Stimulated activated CD4-positive, alpha-beta T cell treated with anti-CD3 and anti-CD28 coated beads, Interleukin-1b, Interleukin-23, amount 100 ng/mL, for 1 hour (primary cell): ENCODE measurements at places on chromosomes 4 and X.

DNA sequence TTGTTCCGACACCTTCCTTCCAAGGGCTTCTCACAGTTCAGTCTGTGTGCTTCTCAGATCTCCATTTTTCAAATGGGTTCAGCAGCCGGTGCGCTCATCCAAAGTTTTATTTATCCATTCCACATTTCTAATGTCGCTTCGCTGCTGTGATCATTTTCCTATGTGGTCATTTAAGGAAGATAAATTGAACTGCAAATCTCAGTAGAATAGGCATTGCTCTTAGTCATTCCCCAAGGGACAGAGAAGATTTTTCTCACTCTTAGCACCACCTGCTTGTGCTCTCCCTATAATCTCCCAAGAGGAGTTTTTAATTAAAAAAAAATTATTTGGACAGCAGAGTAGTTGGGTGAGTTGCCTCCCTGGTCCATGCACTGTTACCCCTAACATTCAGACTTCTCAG is 278.9 kb upstream of the GATB start:
- DNase-seq: no peak

DNA sequence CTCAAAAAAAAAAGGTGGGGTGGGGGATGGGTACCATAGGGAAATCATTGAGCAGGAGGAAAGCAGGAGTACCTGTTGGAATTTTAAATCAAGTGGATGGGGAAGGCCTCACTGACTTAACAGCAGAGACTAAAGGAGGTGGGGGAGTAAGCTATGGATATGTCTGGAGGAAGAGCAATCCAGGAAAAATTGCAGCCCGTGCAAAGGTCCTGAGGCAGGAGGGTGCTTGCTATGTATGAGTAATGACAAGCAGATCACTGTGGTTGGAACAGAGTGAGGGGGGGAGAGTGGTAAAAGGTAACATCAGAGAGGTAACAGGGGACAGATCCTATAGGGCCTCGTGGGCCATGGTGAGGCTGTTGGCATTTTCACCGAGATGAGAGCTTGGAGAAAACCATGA is 4.1 kb downstream of the FTSJ1 start:
- no peak for DNase-seq

- DNase-seq: no peak
Measured at GRCh38 chrX:118669435-118669834, 58.0 kb upstream of the IL13RA1 start.

DNA sequence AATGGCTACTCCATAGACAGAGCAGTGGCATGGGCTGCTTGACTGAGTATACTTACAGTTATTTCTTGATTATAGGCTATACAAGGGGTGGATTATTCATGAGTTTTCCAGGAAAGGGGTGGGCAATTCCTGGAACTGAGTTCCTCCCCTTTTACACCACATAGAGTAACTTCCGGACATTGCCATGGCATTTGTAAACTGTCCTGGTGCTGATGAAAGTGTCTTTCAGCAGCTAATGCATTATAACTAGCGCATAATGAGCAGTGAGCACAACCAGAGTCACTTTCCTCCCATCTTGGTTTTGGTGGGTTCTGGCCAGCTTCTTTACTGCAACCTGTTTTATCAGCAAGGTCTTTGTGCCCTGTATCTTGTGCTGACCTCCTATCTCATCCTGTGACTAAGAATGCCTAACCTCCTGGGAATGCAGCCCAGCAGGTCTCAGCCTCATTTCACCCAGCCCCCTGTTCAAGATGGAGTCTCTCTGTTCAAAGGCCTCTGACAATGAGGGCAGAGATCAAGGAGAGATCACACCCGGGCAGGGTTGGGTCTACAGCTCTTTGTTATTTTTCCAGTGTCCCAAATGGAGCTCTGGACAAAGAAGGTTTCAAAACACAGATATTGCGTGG is 468.4 kb upstream of the PRKX start:
- DNase-seq: no peak

- no peak for DNase-seq
Measured at GRCh38 chr4:25330335-25330734, 17.8 kb downstream of the ZCCHC4 start.

DNA sequence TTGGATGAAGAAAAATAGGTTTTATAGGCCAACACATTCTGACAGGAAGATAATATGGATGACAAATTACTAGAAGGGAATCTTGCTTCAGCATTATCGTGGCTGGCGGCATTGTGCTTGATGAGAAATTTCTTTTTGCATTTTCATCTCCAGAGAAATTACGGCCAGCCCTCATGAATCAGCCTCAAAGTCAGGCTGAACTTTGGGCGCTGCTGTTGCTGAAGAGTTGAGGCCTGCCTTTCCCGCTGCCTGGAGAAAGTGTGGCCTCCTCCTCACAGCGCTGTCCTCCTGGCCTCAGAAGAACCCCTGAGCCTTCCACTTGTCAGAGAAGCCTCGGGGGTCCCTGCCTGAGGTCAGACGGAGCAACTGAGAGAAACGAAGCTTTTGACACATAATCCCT is 272.4 kb upstream of the KCNIP4 start:
- DNase-seq: no peak

- no peak for DNase-seq
Measured at GRCh38 chrX:14027036-14027435, 2.7 kb downstream of the GEMIN8 start.

DNA sequence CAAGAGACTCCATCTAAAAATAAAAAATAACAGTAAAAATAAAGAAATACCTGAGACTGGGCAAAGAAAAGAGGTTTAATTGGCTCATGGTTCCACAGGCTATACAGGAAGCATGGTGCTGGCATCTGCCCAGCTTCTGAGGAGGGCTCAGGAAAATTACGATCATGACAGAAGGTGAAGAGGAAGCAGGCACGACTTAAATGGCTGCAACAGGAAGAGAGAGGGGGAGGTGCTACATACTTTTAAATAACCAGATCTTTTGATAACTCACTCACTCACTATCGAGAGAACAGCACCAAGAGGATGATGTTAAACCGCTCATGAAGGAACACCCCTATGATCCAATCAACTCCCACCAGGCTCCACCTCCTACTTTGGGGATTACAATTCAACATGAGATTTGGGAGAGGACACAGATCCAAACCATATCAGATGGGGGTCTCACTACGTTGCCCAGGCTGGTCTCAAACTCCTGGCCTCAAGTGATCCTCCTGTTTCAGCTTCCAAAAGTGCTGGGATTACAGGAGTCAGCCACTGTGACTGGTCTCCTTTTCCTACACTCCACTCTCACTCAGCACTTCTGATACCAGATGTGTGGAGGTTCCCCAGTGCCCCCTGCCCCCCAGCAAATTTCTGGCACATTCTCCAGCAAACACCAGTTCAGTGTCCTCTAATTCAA is 11.9 kb upstream of the ZNF157 start:
- DNase-seq: no peak

DNA sequence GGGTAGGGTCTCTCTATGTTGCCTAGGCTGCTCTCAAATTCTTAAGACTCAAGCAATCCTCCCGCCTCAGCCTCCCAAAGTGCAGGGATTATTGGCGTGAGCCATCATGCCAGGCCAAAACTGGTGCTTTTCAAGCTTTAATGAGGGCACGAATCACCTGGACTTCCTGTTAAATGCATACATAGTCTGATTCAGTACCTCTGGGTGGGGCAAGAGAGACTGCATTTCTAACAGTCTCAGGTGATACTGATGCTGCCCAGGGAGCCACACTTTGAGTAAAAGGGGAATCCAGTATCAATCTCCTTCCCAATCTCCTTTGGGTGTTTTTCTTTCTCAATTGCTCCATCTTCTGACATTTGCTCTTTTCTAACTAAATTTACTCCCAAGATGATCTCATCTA is 96.5 kb downstream of the SH3RF1 start:
- no peak for DNase-seq

DNA sequence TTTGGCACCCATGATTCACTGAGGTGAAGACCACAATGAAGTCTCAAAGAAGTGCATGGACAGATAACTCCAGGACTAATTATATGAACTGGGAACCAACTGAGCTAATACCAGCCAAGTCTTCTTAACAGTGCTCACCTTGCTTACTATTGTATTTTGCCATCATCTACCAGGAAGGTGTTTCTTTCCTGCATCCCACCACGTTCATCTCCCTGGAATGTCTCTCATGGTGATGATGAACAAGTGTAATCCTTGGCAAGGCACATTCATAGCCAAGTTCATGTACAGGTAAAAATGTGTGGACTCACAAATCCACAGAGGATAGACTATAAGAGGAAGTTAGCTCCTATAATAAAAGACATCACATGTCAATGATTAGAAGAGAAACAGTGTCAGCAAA is 489.1 kb downstream of the SMARCA1 start:
- no peak for DNase-seq

DNA sequence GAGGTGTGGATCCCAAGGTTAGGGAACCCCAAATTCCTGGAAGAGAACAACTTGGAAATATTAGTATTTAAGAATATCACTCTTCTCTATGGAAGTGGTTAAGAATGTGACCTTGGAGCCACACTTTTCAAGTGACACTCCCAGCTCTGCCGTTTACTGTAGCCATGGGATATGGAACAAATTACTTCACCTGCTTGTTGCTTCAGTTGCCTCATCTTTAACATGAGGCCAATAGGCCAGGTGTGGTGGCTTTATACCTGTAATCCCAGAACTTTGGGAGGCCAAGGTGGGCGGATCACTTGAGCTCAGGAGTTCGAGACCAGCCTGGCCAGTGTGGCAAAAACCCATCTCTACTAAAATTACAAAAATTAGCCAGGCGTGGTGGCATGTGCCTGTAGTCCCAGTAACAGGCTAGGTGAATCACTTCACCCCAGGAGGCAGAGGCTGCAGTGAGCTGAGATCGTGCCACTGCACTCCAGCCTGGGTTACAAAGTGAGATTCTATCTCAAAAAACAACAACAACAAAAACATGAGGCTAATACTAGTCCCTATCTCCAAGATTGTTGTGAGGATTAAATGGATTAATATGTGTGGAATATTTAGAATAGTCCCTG is 13.0 kb downstream of the IL13RA1 start:
- DNase-seq: no peak

DNA sequence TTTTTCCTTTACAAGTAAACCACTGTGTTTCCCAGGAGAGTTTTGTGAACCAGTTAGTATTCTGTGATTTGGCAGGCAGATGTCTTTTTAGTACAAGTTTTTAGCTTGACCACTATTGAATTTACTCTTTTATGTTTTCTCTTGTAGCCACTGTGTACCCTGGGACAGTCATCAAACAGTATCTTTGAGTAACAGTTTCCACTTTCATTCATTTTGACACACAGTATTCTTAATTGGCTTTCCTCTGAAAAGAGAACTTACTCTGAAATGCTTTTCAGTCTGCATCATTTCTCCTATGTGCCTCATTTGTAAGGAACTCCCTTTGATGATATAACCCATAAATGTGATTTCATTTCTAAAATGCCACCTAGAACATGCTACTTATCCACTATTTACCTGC is 476.5 kb downstream of the PDGFC start:
- no peak for DNase-seq

DNA sequence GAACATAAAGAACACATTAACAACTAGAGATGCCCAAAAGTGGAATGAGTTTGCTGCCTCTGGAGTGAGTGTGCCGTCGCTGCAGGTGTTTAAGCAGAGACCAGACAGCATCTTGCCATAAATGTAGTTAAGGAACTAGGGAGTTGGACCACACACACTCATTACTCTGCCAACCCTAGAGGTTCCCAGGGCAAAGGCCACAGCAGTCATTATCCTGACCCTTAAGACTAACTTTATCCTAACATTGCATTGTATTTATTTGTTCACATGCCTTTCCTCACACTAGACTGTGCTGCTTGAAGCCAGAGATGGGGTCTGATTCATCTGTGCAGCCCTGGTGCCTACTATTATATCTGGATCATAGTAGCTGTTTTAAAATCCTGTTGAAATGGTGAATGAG is 16.9 kb upstream of the PLA2G12A start:
- no peak for DNase-seq

GRCh38 chr4:40193016-40193571 is 3.7 kb upstream of the RHOH start:
- DNase-seq: no peak

DNA sequence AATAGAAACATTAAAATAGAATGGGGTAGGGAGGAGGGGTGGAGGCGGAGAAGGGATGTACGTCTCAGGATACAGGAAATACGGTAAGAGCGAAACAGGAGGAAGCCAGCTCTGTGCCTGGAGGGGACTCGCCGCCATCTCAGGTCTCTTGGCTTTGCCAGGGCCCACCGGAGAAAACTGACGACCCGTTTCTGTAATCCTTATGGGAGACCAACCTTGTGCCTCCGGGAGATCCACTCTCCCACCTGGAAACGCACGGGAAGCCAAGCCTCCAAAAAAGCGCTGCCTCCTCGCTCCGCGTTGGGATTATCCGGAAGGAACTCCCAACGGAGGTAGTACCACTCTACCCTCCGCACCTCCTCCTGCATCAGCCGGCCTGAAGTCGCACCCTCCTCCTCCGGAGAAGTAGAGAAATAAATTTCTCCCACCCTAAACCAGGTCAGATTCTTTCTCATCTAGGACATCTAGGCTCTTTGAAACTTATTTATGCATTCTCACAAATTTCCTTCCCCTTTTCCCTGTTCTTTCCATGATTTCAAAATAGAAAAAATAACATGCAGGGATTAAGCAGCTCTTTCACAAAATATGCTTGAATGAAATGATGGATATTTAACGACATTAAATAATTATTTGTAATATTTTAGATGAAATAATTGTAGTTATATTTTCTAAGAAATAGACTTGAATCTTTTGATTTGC is at the start of gene NBDY:
Gene NBDY, plus strand, starts transcription at position 92 of the 699 bp plus-strand sequence. Its CDS starts 111 bp downstream, at position 203.
- no peak for DNase-seq

DNA sequence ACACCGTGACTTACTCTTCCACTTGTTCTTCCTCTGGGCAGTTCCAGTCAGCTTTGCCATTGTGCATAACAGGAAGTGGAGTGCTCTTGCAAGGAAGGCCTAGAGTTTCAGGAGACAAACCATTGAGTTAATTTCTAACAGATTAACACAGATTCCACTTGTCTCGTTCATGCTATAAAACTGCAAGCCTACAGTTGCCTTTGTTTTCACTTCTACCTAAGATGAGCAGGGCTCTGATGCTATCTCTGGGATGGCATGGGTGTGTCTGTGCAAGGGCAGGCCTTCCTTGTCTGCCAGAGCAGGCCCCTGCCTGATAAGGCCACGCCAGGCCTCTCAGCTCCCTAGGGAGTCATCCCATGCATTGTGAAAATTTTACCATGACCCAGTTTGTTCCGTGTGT is 67.7 kb upstream of the PGRMC2 start:
- DNase-seq: no peak

- DNase-seq: no peak
Measured at GRCh38 chrX:96683997-96684338, 674 bp upstream of the DIAPH2 start.

- DNase-seq: no peak
Measured at GRCh38 chr4:16443504-16444088, 217.3 kb upstream of the TAPT1 start.

DNA sequence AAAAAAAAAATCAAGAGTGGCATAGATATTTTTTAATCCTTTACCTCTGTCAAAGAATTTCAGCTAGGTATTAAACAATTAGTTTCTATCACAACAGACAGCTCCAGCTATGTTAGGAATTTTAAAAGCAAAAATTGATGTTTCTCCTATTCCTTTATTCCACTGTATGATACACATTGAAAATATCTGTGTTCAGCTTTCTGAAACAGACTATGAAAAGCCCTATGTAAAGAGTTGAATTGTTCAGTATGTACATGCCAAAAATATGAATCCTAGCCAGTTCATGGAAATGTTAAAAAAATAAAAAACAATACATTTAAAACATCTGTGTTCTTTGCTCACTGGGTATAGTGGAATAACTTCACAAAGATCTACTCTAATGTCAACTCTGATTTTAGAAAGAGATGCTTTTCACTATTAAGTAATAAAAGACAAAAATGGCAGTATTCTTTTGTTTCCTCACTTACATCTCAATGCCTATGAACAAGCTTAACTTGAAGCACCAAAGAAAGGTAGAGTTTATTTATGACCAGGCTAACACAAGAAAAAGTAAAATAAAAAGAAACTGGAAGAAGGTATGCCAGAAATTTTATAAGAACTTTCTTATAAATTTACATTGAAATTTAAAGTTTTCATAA is 32.1 kb downstream of the FBXW7 start:
- DNase-seq: no peak
